ENCODE measurements at places on chromosomes 11 and 22.

DNA sequence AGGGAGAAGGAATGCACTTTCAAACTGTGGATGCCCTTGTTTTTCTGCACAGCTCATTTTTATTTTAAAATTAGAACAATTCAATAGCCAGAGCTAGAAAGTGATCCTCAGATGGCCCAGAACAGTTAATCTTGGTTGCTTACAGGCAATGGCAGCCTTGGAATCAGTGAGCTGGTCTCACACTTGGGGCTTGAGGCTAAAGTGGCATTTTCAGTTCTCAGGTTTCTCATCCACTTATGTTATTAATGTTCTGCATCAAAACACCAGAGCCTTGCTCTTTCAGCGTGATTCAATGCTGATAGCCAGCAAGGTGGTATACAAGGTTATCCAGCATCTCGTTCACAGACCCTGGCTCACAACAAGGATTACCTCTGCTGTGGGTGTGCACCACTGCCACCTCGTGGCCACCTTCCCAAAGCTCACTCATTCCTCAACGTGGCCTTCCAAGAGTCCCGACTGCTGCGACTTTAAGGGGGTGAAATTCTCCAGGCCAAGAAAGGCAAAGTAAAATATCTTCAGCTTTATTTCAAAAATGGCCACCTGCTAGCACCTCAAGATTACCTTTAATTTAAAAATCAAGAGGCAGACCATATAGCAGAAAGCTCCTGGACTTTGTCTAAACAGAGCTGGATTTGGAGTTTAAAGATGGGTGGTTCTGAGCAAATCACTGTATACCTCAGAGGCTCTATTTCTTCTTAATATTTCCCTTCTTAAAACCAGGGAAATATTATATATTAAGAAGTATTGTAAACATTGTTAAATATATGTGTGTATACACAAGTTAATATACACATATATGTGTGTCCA is 34.2 kb upstream of the FSHB start:
- DNase-seq = peak; percentile 42

DNA sequence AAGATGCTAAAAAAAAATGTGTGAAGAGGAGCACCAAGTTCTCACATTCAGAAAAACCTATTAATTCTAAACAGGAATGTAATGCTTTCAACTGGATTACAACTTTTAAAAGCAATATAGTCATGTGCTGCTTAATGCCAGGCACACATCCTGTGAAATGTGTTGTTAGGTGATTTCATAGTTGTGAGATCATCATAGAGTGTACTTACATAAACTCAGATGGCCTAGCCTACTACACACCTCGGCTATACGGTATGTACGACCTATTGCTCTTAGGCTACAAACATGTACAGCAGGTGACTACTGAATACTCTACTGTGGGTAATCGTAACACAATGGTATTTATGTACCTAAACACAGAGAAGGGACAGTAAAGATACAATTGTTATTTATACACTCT is 142.3 kb downstream of the RBFOX2 start:
- peak; percentile 13 for DNase-seq

- no peak for DNase-seq
These were observed 546 bp downstream of the DRAP1 start for GRCh38 chr11:65919573-65920371.

GRCh38 chr11:92707665-92708064 is 261.8 kb upstream of the MTNR1B start:
- DNase-seq = peak; percentile 8

DNA sequence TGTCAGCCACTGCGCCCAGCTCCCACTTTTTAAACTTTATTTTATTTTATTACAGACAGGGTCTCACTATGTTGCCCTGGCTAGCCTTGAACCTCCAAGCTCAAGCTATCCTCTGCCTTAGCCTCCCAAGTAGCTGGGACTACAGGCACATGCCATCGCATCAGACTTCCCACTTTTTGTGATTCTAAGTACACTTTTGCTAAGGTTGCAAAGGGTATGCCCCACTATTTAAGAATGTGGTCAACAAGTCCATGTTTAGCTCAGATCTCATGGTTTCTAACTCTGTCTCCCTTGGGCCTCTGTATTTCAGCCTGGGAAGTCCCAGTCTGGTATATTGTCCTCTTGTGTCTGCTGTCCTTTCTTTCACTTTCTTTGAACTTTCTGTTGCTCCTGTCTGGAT is 35.3 kb downstream of the EXPH5 start:
- no peak for DNase-seq
